ENCODE measurements at places on chromosomes 12 and 14.

- peak; percentile 15 for DNase-seq
- H3K27ac ChIP-seq: no peak overlapping the region
- H3K4me1 ChIP-seq: peaks cover 2% of the 10 kb centered on the region
- no peaks in the 10 kb centered on the region for H3K36me3 ChIP-seq
- H3K4me3 ChIP-seq: no peak overlapping the region
- H3K27me3 ChIP-seq: peaks cover 8% of the 10 kb centered on the region
These were observed 26.3 kb downstream of the HIP1R start for GRCh38 chr12:122861587-122861970.

- H3K4me1 ChIP-seq: peaks cover 2% of the 10 kb centered on the region
- no peak overlapping the region for H3K27ac ChIP-seq
- no peak overlapping the region for H3K4me3 ChIP-seq
- DNase-seq: no peak
These were observed 25.9 kb upstream of the PPFIBP1 start for GRCh38 chr12:27498149-27498548.

DNA sequence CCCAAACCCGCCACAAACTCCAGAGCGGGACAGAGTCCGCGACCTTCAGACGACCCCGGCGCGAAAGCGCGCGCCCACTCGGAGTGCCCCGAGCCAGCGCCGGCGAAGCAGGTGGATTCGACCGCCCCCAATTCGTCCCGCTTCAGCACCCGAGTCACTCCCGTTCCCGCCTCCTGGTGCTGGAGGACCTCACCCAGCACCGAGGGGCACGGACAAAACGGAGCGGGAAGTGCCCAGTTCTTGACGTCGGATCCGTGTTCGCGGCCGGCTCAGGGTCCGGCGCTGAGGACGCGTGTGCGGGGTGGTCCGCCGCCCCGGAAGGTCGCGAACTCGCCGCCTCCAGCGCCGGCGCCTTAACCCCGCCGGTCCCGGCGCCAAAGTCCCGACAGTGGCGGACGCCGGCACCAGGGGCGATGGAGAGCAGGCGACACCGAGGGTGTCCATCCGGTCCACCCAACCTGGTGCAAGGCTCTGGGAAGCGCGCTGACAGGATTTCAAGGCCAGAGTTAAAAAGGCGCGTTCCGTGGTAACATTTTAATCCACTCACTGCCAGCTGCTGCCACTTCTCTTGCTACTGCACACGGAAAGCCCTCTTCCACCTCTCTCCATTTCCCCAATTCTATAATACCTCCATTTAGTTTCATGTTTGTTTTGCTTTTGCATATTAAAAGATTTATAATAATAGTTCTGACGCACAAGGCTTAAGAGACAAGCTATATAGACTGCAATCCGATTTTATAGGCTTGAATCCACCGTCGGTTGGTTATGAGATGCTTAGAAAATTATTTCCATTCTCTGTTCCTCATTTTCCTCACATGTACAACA is 240.0 kb upstream of the CPNE8 start:
- H3K4me3 ChIP-seq: peak overlapping the region; percentile 84
- DNase-seq: peak; percentile 83
- H3K27me3 ChIP-seq: peaks cover 5% of the 10 kb centered on the region
- H3K4me1 ChIP-seq: no peaks in the 10 kb centered on the region

DNA sequence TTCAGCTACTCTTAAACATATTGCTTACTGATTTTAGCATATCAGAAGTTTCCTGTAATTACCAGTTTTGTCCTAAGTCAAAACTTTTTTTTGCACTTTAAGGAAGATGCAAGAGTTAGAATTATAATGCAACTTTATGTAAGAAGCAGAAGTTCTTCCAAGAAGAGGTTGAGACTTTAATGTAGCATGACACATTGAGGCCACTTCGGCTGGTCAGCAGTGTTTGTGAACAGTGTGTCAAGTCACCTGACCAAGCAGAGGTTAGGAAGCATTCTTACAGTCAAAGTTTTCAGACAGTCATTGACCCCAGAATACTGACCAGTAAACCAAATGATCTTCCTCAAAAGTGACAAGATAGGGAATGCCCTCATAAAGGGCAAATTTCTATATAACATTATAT is 15.2 kb downstream of the FGFR1OP2 start:
- no peak overlapping the region for H3K27ac ChIP-seq
- no peak for DNase-seq
- H3K36me3 ChIP-seq: no peaks in the 10 kb centered on the region
- no peaks in the 10 kb centered on the region for H3K4me1 ChIP-seq
- no peak overlapping the region for H3K4me3 ChIP-seq

- DNase-seq: no peak
- H3K4me1 ChIP-seq: no peaks in the 10 kb centered on the region
- no peak overlapping the region for H3K4me3 ChIP-seq
- no peaks in the 10 kb centered on the region for H3K27me3 ChIP-seq
- H3K36me3 ChIP-seq: peaks cover 5% of the 10 kb centered on the region
These were observed 27.0 kb downstream of the MAP3K9 start for GRCh38 chr14:70782361-70782760.

DNA sequence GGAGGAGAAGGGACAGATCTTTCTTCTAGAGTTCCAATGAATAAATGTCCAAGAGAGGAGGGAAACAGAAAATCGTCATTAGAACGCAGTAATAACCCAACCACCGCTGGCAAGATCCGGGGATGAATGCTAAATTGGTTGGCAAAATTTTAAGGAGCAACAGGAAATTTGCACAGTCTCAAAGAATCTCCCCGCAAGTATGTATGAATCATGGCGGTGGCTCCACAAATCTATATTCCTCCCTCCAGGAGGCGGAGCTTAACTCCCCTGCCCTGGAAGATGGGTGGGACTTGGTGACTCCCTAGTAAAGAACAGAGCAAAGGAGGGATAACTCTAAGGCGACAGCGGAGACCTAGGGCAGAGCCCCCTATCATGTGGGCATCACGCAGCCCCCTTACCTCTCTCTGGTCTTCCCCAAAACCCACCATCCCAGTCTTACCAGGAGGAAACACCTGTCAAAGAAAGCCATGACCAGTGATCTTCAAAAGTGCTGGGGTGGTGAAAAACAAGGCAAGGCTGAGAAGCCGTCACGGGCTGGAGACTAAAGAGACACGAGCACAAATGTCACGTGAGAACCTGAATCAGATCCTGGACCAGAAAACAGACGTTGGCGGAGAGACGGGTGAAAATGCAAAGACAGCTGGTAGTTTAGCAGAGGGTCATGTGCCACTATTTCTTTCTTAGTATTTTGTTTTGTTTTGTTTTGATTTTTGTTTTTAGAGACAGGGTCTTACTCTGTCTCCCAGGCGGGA is 125.8 kb downstream of the NCOR2 start:
- H3K36me3 ChIP-seq: no peaks in the 10 kb centered on the region
- H3K27ac ChIP-seq: peak overlapping the region; percentile 45
- H3K4me3 ChIP-seq: no peak overlapping the region
- H3K27me3 ChIP-seq: peaks cover 23% of the 10 kb centered on the region
